ACHN (cell line): ENCODE measurements at places on chromosomes 5 and 9.

DNA sequence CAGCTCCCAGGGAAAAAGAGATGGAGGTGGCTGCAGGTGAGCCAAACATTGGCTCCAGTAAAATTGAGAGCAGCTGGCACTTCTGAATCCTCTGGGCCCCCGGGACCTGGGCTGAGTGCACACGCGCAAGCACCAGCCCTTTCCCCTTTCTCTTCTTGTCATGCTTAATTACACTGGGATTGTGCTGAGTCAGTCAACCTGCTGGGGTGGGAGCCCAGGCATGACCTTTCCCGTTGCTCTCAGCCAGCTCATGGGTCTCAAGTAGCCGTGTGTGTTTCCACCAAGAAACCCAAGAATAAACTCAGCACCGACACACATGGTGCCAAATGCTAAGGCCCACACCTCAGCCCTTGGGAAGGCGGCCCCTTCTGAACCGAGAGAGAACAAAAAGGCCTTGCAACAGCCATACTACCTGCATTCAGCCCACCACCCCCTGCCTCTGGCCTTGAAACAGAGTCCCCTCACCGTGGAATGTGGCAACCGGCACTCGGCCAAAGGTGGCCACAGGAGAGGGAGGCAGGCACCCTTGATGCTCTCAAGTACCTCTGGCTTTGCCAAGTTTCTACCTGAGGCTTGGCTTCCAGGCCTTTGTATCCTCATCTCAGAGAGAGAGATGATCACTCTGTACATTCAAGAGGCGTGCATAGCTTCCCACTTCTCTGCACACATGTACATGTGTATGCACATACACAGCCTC lies 28.1 kb downstream of the SLIT3 start:
- DNase-seq, result peak; percentile 55

DNA sequence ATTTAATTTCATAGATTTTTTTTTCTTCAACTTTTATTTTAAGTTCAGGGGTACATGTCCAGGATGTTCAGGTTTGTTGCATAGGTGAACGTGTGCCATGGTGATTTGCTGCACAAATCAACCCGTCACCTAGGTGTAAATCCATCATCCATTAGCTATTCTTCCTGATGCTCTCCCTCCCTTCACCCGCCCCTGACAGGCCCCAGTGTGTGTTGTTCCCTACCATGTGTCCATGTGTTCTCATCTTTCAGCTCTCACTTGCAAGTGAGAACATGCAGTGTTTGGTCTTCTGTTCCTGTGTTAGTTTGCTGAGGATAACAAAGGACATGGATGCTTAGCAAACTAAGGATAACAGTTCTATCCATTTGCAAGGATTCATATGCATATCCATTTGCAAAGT lies 209.1 kb upstream of the ADCY2 start:
- no peak for DNase-seq

GRCh38 chr9:135256581-135257354 lies 169.3 kb downstream of the OLFM1 start:
- DNase-seq, result no peak

DNA sequence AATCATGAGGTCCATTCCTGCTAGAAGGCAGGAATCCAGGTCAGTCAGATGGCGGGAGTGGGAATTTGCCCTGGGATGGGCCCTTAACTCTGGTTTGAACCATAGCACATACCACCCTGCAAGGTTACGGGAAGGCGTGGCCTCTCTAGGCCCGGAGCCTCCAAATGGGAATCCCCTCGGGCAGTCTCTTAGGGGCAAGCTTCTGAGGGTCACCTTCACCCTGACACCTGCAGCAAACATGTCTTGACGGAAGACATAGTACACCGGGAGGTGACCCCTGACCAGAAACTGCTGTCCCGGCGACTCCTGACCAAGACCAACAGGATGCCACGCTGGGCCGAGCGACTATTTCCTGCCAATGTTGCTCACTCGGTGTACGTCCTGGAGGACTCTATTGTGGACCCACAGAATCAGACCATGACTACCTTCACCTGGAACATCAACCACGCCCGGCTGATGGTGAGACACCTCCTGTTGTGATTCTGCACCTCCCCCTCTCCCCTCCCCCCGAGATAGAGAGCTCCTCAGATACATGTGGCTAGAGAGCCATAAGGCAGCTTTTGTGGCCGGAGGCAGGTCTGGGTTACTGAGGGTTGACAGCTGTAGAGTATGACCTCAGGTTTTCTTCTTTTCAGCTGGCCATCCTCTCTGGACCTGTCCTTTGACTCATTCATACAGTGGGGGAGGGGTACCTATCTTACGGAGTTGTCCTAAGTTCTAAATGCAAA lies 957 bp downstream of the PRELID1 start:
- DNase-seq, result no peak

- no peak for DNase-seq
Observed at GRCh38 chr5:16737620-16738364, 121.0 kb upstream of the RETREG1 start.

DNA sequence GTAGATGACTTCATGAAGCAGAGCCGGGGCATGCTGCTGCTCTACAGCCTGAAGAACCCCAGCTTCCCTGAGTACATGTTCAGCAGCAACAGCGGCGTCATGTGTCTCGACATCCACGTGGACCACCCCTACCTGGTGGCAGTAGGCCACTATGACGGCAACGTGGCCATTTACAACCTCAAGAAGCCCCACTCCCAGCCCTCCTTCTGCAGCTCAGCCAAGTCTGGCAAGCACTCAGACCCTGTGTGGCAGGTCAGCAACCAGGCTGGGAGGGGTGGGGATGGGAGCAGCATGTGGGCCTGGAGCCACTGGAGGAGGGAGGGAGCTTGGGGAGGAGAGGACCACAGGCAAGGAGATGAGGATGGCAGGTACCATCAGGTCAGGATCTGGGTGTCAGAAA lies 16.2 kb downstream of the ENHO start:
- DNase-seq, result no peak

DNA sequence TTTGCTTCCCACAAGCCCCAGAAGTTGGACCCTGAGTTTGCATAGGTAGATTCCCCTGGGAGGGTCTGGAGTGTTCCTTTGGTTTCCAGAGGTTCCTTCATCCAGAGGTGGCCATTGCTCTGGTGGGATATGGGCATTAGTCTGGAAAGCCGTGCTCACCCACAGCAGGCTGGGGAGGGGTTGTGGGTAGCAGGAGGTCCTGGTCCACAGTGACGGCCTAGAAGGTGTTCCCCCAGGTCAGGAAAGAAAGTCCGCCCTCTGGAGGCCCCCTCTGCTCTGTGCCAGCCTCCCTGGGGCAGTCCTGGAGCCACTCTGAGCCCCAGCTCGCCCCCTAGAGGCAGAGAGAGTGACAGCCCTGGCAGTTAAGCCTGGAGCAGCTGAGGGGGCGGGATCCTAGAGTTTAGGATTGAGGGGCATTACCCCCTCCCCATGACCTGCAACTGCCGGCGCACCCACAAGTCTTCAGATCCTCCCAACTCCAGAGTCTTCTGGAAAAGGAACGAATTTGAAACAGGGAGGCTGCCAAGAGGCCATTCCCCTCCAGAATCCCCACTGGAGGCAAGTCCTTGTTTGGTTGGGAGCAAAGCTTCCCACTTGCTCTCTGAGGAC lies 36.8 kb downstream of the NDST1 start:
- peak; percentile 75 for DNase-seq

GRCh38 chr5:136012041-136012804 lies 16.6 kb upstream of the TGFBI start:
- peak; percentile 42 for DNase-seq
